ENCODE measurements at places on chromosomes 13 and 19.

DNA sequence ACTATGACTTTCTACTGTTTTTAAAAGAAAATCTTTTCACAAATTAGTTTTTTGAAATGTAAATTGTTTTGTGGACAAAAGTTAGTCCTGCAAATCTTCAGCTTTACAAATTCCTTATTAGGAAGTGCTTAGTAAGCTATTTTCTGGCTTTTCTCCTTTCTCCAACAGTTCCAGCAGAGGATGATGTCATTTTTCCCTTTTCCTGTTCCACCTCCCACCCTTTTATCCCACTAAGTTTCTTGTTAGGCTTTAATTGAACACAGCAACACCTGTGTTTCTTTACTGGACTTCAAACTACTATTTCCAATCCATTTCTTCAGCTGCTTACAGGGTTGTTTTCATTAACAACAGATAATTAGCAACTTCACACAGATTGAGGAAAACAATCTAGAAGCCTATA, 389.2 kb downstream of the NDFIP2 start:
- no peak for DNase-seq

DNA sequence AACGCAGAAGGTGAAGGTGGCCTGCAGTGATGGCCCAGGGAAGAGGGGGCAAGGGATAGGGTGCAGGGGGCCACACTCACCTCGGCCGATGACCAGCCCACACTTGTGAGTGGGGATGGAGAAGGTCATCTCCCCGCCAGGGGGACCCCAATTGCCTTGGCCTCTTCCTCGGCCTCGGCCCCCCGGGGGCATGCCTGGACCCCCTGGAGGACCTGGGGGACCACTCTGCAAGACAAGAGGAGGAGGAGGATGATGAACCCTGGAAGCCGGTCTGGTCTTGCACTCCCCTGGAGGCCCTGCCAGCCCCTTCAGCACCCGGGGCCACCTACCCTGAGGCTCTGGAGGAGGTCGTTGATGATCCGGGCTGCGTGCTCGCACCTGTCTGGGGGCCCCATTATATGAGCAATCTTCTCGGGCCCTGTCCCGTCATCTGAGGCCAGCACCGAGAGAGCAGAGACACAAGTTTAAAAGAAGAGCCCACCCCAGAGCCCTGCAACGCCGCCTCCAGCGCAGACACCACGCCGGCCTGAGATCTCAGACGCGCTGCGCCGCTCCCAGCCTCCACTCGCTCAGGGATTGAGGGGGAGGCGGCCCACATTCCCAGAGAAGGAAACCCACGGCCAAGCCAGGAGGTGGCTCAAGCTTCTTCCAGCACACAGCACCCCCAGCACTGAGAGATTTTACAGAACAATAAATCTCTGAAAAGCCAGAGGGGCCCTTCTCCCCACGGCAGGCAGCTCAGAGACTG, 7.8 kb downstream of the KHSRP start:
- DNase-seq: no peak

DNA sequence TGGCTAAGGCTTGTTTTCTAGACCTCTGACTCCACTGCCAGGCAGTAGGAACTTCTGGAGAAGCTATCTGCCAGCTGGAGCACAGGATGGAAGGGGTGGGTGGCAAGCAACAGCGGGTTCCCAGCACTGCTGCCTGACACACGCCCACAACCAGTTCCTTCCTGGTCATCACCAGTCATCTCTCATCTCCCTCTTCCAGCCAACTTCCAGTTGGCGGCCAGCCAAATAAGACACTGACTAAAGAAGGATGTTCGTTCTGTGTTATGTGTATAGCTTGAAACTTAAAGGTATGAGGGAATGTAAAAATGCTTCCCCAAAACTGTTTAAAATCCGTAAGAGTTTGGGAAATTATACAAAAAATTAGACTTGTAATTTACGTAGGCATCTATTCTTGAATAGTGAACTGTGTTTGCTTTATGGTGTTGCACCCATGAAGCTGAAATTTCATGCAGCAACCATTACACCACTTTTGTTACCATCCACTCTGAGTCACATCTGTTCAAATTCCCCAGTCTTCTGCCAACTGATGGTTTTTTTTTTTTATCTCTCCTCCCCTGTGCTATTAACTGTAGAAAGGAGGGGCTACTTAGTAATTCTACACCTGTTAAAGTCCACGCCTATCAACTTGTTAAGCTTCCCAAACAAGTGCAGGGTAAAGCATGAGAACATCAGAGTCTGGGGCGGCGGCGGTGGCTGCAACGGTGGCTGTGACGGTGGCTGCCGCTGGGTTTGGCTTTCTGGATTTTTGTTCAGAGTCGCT, 86.2 kb upstream of the FRY start:
- peak; percentile 78 for DNase-seq

DNA sequence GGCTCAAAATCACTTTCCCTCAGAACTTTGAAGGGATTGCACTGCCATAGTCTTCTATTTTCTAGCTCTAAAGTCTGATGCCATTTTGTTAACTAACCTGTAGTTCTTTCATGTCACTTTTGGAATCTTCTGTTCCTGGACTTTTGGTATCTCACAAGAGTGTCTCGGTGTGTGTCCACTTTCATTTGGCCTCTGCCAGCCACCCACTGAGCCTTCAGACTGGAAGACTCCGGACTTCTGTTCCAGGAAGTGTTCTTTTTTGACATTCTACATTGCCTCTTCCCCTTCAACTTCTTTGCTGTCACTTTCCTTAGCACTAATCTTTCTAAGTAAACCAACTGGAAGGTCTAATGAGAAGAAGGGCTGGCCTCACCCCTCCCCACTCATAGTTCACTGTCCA, 25.0 kb upstream of the LAMP1 start:
- no peak for DNase-seq

GRCh38 chr13:75480671-75481175, 1.2 kb downstream of the TBC1D4 start:
- peak; percentile 85 for DNase-seq
